D341Med (cell line): ENCODE measurements at places on chromosomes 3 and 15.

DNA sequence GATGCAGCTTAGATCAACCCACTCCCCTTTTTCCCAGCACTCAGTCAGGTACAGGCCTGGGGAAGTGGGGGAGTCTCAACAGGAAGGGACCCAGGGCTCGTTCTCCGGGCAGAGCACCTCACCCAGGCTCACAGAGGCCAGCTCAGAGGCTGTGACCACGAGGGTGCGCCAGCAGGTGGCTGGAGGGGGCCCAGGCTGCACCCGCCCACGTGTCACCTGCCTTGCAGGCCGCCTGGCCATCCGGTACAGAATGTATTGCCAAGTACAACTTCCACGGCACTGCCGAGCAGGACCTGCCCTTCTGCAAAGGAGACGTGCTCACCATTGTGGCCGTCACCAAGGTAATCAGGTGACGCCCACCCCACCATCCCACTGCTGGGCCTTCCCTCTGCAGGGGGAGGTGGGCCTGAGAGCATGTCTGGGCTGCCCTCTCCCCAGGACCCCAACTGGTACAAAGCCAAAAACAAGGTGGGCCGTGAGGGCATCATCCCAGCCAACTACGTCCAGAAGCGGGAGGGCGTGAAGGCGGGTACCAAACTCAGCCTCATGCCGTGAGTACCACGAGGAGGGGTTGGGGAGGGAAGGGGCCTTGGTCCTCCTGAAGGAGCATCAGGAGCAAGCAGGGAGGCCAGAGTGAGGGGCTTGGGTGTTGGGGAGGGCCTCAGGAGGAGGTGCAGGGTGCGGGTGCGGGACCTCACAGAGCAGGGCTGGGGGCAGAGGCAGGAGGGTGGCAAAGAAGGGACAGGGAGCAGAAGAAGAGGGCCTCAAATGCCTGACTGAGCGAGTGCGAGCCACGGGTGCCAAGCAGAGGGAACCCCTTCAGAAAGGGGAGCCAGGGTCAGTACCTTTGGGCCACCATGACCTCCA is 14.0 kb upstream of the LMAN1L start:
- DNase-seq, result no peak

GRCh38 chr15:96381463-96381862 is 51.0 kb downstream of the NR2F2 start:
- DNase-seq, result no peak

GRCh38 chr3:120212505-120212904 is 72.5 kb downstream of the GPR156 start:
- no peak for DNase-seq

GRCh38 chr15:49313650-49314049 is 109.4 kb upstream of the FGF7 start:
- no peak for DNase-seq

- DNase-seq, result no peak
These were observed 44.8 kb upstream of the RAF1 start for GRCh38 chr3:12708584-12709192.
